ENCODE measurements at places on chromosomes 3 and 15.

DNA sequence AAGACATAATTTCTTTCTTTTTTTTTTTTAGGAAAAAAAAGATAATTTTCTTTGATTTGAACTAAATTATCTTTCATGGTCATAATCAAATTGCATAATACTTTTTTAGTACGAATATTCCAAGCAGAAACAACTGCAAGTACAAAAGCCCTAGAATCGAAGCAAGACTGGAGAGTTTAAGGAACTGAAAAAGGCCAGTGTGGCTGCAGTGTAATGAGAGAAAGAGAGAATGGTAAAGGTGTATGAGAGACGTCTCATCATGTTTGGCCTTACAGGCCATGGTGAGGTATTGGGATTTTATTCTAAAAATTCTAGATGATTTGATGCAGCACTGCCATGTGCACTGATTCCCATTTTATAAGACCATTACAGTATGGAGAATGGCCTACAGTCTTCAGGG, 180.9 kb downstream of the SUCNR1 start:
- no peak for DNase-seq

GRCh38 chr3:31157047-31157694, 262.7 kb upstream of the GADL1 start:
- DNase-seq: no peak

GRCh38 chr15:26967719-26968269, 3.2 kb upstream of the GABRG3 start:
- DNase-seq: no peak

GRCh38 chr3:46642971-46643370, 30.6 kb downstream of the FAM240A start:
- no peak for DNase-seq

DNA sequence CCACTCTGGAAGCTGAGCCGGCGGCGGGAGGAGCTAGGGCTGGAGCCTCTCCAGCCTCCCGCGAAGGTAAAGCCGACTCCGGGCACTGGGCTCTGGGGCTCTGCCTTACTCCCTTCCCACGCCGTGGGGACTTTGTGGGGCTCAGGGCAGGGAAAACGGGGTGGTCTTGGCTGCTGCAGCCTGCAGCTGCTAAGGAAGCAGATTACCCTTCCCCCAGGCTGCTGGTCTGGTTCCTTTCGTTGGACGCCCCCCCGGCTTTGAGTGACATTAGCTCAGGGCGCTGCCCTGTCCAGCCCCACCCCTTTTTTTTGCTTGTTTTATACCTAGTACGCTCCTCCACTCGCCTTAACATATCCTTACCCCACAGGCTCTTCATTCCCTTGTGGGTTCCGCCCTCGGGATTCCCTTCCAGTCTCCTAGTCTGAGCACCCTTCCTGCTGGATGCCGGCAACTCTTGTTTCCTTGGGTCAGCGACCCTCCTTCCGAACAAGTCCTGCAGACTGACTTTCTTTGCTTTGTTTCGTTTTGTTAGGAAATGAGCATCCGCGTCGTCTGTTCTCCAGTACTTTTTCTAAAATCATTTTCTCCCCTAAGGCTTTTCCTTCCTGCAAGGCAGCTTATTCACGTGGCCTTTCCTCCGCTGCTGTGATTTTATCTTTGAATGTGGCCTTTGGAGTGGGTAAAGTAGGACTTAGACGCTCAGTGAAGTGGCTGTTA, 551 bp downstream of the DNAJC13 start:
- DNase-seq: no peak

DNA sequence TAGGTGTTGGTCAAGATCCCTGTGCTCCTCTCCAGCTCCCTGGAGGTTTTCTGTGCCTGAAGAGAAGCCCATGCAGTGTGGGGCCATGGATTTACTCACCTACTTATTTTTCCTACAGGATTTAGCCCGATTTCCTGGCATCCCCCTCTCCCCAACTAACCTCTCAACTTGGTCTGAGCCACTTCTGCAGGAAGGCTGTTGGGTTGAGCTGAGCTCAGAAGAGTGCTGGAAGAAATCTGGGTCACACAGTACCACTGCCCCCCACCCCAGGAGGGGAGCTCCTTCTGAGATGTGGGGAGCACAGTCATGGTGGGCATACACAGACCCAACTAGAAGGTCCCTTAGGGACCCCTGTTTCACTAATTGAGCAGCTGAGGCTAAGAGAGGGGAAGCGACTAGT, 34.4 kb upstream of the SLCO2A1 start:
- no peak for DNase-seq

DNA sequence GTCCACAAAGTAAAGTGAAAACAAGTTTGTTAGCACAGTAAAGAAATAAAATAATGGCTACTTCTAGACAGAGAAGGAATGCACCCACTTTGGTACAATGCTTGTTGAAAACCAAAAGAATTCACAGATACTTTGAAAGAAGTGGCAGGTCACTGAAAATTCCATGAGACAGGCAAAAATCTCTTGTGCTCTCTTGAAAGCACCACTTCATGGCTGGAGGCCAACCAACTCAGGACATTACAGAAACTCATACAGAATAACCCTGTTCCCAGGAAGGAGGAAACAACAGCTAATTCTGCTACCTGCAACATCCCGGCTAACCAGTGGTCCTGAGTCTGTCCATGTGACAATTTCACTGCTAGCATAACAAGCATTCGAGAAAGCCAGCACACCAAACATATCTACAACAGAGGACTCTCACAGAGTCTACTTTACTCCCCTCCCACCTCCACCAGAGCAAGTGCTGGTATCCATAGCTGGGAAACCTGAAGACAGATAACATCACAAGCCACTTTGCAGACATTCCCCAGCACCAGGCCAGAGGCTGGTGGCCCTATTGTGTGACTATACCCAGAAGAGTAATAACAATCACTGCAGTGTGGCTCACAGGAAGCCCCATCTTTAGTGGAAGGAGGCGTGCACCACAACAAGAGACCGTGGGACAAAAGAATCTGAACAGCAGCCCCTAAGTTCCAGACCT, 255.3 kb upstream of the SLITRK3 start:
- no peak for DNase-seq

DNA sequence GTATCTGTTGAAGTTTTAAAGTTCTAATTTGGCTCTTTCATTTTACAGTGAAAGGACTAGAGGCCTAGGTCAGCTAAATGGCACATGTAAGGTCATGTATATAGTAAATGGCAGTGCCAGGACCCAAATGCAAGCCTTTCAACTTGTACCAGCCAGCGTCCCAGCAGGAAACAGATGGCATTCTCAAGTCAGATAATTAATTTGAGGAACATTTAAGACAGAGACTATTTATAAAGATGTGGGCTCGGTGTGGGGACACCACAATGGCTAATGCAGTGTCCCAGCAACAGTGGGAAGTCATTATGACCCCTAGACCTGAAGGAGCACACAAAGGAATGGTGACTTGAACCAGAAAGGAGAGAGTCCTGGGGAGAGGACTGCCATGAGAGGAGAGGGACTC, 6.1 kb downstream of the MINDY4B start:
- no peak for DNase-seq

DNA sequence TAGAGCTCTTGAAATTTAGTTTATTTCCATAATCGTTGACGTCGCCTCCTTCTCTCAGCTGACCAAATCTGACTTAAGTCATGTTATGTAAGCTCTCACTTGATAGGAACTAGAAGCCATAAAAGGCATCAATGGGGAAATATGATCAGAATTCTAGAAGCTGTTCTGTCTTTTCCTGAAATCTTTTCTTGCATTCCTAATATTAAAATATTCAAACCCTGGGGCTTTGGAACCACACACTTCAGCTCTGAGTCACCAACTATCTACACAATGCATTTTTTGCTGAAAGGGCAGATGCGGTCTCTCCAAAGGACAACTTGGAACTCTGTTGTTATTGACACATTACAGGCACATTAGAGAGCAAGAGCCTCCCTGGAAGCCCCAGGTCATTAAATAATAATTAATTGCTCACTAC, 91.3 kb downstream of the LARS2 start:
- peak; percentile 54 for DNase-seq

DNA sequence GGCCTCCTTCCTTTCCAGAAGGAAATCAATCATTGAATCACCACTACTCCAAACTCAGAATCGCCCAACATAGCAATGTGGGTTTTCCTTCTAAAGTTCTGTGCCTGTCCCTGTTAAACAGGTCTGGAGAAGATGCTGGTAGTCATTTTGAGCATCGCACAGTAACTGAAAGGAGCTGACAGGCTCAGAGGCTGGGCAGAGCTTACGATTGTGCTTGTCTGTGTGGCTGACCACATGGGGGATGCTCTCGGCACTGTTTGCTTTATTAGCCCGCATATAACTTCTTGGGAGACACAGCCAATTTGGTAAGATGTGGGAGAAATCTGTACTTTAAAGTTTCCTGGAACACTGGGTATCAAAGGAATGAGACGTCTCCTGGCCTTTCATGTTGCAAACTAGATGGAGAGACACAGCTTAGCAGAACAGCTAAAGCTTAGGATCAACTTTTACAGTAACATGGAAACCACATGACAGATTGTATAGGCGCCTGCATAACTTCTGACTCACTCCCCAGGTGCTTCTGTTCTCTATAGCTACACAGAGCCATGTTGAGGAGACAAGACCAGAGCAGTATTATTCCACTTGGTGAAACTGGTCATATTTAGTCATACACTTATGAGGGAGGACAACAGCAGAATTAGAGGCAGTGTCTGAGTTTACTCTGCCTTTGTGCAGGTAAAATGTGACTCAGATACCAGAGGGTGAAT, 374.1 kb downstream of the RORA start:
- no peak for DNase-seq

DNA sequence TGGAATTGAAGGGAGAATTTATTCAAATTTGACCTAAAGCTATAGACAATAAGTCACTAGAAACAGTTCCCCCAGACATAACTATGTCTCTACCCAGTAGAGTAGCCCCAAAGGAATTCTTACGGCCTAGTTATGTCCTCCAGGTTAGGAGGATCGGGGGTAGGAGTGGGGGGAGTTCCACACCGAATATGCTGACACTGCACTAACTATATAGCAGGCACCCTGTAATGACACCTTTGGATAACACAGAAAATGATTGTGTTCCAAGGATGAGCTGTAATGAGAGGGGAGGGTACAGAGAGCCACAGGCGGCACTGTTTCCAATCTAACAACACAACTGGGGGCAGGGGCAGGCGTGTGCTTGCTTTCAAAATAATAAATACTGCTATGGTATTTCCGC, 376.2 kb upstream of the RORA start:
- DNase-seq: no peak

- no peak for DNase-seq
Observed at GRCh38 chr3:113439606-113440005, 1.7 kb downstream of the CFAP44 start.

- no peak for DNase-seq
Observed at GRCh38 chr3:155517903-155518302, 224.4 kb upstream of the STRIT1 start.

- DNase-seq: no peak
Observed at GRCh38 chr15:47806008-47806407, 88.7 kb downstream of the SEMA6D start.

DNA sequence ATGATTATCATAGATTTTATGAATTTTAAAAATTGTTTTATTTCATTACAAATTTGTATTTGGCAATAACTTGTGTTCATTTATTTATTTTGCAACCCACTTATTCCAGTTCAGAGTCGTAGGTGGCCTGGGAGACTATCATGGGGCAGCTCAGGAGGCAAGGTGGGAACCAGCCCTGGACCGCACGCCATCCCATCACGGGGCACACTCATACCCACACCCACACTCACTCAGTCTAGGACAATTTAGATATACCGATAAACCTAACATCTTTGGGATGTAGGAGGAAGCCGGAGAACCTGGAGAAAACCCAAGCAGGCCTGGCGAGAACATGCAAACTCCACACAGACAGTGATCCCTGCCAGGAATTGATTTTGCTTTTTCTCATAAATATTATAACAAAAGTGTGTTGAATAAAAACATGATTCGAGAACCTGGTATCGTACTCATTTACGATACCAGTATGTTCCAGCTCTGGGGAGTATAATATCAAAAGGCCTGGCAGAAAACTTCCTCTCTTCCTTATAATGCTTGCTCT, 205.3 kb downstream of the NFKBIZ start:
- DNase-seq: no peak

DNA sequence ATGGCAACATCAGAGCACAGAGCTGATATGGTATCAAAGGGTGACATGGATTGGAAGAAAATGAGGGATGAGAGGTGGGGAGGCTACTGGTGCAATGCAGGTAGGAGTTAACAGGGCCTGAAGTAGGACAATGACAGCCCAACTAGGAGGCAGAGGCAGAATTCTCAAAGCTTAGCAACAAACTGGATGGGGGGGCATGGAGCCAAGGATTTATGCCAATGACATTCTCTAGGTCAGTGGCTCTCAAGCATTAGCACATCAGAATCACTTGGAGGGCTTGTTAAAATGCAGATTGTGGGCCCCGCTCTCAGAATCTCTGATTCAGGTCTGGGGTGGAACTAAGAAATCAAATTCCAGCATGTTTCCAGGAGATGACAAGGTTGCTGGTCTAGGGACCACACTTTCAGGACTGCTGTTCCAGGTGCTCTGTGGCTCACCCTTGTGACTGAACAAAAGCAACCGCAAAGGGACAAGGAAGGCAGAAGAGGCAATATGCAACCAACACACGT, 98.0 kb upstream of the TNIK start:
- no peak for DNase-seq

DNA sequence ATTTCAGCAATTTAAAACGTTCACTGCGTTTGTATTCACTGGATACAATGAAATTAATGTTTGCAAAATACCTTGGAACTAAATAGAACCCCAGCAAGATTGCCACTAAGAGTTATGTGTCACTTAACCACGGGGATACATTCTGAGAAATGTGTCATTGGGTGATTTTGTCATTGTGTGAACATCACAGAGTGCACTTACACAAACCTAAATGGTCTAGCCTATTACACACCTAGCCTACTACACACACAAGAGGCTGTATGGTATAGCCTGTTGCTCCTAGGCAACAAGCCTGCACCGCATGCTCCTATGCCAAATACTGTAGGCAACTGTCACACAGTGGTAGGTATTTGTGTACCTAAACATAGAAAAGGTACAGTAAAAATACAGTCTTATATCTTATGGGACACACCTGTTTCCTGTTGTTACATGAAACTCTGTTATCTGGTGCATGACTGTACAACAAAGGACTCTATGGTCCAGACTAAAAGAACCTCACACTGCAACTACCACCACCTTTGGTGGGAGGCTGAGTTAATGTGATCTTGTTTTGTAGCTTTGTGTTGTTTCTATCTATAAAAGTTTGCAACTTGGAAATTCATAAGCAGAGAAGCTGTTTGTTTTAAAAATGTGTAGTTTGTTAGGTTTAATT, 92.2 kb upstream of the NTRK3 start:
- no peak for DNase-seq

DNA sequence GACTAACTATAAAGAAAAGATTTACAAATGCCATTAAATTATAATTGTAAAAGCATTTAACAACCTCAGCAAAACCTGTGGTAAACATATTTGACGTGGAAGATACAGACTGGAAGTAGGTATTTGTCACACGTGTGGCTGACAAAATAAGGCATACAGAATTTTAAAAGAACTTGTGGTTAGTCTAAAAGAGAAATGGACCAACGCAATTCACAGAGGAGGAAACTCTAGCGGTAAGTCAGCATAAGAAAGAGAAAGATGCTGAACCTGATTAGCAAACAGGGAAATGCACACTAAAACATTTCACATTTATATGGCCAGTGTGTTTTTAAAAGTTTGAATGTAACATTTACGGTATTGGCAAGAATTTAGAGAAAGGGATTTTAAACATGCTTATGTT, 35.3 kb downstream of the KCNH8 start:
- no peak for DNase-seq

Data from GM04504 (cell line).